ENCODE measurements at places on chromosomes 1 and 21.

GRCh38 chr1:198185759-198186158 lies 29.0 kb downstream of the NEK7 start:
- no peak for DNase-seq

DNA sequence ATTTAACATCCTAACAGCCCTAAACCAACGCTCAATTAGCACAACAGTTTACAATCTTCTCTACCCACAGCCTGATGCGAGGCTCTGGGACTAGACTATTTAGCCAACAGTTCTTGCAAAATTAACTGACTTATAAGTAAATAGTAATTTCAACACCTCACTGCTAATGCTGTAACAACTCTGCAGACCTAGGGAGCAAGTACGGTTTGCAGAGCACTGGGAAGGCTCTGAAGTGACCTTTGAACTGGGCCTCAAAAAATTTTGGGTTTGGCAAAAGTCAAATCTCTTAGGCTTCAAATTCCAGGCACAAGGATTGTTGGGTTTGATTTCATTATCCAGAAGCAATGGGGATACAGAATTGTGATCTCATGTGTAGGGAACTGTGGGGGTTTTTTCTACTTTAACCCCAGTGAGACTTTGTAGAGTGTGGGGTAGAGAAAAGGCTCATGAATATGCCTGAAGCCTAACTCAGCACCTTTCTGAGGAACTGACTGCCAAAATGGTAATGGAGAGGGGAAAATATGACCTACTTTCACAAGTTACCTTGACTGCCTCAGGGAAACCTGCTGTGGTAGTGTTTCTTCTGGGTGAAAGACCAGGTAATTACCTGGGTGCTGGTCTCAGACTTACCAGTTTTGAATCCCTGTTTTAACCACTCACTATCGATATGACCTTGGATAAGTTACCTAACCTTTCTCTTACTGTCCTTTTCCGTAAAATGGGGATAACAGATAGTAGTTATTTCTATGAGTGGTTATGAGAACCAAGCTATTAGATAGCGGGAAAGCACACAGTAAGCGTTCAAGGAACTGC lies 889 bp upstream of the TXLNA start:
- no peak for DNase-seq

DNA sequence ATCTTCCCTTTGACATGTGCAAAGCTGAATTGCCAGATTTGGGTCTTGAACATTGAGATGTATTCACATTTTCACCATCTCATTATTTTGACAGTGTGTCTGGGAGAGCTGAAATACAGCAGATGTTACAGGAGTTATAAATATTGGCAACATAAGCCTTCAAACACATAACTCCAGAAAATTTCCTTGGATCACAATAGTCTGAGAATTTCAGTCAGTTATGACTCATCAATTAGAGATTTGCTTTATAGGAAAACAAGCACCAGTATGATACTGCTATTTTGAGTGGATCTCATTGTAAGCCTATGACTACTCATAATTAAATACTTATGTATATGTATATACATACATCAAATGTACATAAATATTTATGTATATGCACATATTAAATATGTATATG lies 1171.8 kb downstream of the AMY1C start:
- no peak for DNase-seq

DNA sequence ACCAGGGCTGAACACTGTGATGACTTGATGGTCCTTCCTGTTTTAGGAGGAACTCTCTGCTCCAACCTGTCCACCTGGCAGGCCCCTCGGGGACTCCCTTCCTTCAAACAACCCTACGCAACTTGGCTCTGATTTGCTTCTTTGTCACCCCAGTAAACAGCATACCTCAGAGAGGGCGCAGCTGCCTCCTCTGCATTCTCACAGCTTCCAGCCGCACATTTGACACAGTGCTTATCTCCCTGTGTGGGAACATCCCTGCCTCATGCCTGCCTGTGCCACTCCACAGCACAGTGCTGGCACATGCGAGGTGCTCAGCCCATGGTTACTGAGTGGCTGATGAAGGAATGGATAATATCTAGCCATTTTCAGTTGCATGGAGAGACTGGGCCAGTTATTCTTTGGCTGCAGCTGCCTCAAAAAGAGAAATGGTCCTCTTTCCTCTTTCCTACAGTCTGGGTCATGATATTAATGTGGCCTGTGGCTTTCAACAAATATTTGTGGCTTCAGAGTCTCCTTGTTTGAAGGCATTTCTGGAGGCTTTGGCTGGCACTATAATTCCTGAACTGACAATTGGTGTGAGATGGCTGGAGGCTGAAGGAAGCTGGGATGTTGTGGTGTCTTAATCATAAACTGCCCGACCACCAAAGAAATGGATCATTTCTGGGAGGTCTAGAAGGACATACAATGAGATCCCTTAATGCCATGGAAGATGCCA lies 77.9 kb downstream of the TENT5C start:
- DNase-seq, result no peak

- DNase-seq, result no peak
Measured at GRCh38 chr1:116819081-116819480, 64.9 kb downstream of the CD2 start.

Measured in cerebellar cortex (tissue), 1 donor.